Hindlimb muscle (tissue), 1 donor: ENCODE measurements at places on chromosomes 12 and 14. TPM values are rescaled to one million over a fixed set of nuclear protein-coding genes. Genes with fewer than 3 reads are reported as not detected.
A peak's percentile ranks its signal among the peaks of the same experiment; 100 is the strongest.

GRCh38 chr12:24902511-24903328 is 46.2 kb downstream of the BCAT1 start:
- DNase-seq, result peak; percentile 34

Gene MDM1
- polyA plus RNA-seq, result 13.1 TPM

DNA sequence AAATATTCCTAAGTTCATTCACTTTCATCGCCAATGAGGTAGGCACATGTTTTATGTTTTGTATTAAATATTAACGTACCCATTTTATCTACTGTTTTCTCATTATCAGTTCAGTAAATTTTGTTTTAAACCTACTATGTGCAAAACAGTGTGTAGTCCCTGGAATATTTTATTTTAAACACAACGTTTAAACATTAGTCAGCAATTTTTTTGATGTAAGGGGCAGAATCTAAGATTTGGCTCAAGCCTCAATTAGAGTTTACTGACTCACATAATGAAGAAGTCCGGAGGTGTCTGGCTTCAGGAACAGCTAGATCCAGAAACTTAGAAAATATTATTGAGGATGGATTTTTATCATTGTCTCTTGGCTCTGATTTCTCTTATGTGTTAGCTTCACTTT is 267.5 kb downstream of the C12orf75 start:
- no peak for DNase-seq

- no peak for DNase-seq
Observed at GRCh38 chr14:48536318-48536717, 860.9 kb upstream of the MDGA2 start.

GRCh38 chr12:88516811-88517210 is 63.5 kb downstream of the KITLG start:
- no peak for DNase-seq

- no peak for DNase-seq
Observed at GRCh38 chr14:90849787-90850444, 33.7 kb upstream of the TTC7B start.

- DNase-seq, result no peak
Observed at GRCh38 chr12:56317675-56318074, 1.9 kb upstream of the CNPY2 start.

DNA sequence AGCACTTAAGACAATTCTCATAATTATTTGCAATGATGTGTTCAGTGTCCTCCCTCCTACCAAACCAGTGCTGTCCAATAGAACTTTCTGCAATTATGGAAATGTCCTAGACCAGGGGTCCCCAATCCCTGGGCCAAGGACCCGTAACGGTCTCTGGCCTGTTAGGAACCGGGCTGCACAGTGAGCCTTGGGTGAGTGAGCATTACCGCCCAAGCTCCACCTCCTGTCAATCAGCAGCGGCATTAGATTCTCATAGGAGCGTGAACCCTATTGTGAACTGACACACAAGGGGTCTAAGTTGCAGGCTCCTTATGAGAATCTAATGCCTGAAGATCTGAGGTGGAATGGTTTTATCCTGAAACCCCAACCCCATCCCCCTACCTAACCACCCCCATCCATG is 3.9 kb downstream of the SVOP start:
- DNase-seq, result no peak

GRCh38 chr14:68548194-68549076 is 244.4 kb downstream of the ZFP36L1 start:
- DNase-seq, result peak; percentile 89

Gene RAD51AP1
- polyA plus RNA-seq, result 6.6 TPM

- DNase-seq, result no peak
Observed at GRCh38 chr12:12171991-12172511, 94.8 kb downstream of the LRP6 start.

DNA sequence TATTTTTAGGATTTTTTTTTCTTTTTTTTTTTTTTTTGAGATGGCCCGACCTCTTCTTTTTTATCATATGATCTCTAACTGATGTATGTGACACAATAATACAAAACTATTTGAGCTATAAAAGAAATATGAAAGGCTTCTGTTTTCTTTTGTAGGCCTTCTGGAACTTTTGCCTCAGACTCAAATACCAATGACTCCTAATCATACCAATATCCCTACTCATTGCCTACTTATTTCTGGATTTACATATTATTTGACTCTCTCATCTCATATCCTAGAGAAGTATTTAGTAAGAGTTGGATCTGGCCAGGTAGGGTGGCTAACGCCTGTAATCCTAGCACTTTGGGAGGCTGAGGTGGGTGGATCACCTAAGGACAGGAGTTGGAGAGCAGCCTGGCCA is 12.7 kb upstream of the WDR89 start:
- no peak for DNase-seq

Gene KERA
- polyA plus RNA-seq, result 16.7 TPM

GRCh38 chr14:54475187-54475899 is 13.4 kb downstream of the GMFB start:
- DNase-seq, result no peak

DNA sequence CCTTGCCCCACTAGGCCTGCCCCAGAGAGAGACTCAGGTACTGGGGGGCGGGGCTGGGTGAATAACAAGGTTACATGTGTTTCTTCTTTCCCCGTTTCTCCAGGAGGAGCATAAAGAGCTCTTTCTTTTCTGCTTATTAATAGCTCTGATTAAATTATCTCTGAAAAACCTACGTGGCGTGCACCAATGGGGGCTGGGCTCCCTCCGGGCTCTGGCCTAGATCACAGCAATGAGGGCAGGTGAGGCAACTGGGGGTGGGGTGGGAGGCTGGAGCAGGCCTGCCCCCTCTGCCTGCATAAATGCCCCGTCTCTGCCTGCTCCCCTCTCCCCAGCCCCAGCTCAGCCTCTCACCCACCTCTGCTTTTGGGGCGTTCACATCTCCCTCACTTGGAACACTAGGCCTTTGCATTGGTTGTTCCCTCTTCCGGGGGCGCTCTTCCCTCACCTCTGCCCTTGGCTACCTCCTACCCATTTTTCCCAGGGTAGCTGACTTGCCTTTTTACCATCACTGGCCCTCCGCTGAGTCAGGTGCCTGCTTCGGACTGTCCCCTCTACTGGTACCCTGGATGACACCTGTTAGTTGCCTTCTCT is 4.1 kb upstream of the FAM222A start:
- no peak for DNase-seq

Gene KRT4
- polyA plus RNA-seq, result not detected

DNA sequence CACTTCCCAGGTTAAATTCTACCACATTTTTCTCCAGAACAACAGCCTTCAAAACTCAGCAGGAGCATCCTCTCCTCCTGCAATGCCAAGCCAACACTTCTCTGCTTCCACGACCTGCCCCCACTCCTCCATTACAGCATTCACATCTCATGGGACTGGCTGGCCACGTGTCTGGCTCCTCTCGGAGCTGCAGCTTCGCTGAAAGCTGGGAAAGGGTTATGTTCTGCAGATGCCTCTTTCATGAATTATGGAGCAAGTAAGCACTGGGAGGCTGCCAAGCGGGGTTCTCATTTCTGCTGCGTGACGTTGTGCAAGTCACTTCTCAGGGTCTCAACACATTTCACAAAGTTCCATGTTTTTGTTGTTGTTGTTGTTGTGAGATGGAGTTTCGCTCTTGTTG is 142.2 kb upstream of the RFLNA start:
- DNase-seq, result no peak

Gene CLEC2A
- polyA plus RNA-seq, result not detected

Gene SLC7A7
- 32.7 TPM for polyA plus RNA-seq

Gene PZP
- 0.52 TPM for polyA plus RNA-seq

DNA sequence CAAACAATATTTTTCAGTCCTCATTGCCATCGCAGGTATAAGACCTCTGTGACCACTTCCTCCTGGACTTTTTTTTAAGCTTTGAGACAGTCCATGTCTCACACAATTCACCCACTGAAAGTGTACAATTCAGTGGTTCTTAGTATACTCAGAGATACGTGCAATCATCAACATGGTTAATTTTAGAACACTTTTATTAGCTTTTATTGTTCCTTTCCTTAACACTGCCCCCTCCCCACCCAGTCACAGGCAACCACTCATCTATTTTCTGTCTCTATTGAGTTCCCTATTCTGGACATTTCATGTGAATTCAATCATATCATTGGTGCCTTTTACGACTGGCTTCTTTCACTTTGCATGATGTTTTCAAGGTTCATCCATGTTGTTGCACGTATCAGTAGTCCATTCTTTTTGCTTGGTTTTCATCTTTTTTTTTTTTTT is 16.2 kb downstream of the NCKAP5L start:
- no peak for DNase-seq
